ENCODE measurements at places on chromosomes 2 and 18. TPM values are rescaled to one million over a fixed set of nuclear protein-coding genes. Genes with fewer than 3 reads are reported as not detected.
A peak's percentile ranks its signal among the peaks of the same experiment; 100 is the strongest.

Gene DYSF
- total RNA-seq: 59.5 TPM

Gene MYCN
- not detected for total RNA-seq

Gene C1GALT1C1L
- total RNA-seq: not detected

Gene MERTK
- 0.46 TPM for total RNA-seq

Gene NT5C1B
- not detected for total RNA-seq

Gene SERPINB5
- not detected for total RNA-seq

Gene NPPC
- total RNA-seq: not detected

Gene LRP1B
- 0.11 TPM for total RNA-seq

Gene GKN2
- total RNA-seq: not detected

DNA sequence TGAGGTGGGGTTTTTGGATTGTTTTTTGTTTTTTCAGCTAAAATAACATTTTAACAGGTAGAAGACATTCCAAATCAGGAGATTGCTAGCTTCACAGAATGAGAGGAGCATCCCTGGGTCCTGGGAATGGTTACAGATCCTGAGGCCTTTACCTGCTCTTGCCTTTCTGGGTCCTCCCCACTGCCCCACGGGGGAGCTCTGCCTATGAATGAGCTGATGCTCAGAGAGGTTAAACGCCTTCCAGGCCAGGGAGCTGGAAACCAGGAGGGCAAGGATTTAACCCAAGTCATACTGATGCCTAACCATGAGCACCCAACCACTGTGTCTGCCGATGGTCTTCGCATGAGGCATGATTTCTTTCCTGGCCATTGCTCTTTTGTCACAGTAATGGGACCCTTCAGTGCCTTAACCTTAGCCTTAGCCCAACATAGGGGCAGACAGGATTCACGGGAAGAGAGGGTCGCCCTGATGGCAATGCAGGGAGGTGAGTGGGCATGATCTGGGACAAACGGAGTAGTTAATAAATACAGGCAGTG lies 16.1 kb downstream of the MOCOS start:
- DNase-seq: no peak

GRCh38 chr2:39540414-39540813 lies 103.3 kb upstream of the MAP4K3 start:
- no peak for DNase-seq

- peak; percentile 77 for DNase-seq
Measured at GRCh38 chr2:195202163-195202845, 454.7 kb upstream of the SLC39A10 start.

GRCh38 chr18:8397034-8397433 lies 212.2 kb upstream of the RAB12 start:
- DNase-seq: no peak

GRCh38 chr2:227125506-227125905 lies 38.5 kb downstream of the COL4A4 start:
- no peak for DNase-seq

GRCh38 chr2:78355967-78356366 lies 669.5 kb upstream of the REG3G start:
- DNase-seq: no peak

- no peak for DNase-seq
Measured at GRCh38 chr2:123723706-123724105, 301.4 kb upstream of the CNTNAP5 start.

GRCh38 chr2:73258186-73258912 lies 24.2 kb downstream of the CCT7 start:
- DNase-seq: no peak

DNA sequence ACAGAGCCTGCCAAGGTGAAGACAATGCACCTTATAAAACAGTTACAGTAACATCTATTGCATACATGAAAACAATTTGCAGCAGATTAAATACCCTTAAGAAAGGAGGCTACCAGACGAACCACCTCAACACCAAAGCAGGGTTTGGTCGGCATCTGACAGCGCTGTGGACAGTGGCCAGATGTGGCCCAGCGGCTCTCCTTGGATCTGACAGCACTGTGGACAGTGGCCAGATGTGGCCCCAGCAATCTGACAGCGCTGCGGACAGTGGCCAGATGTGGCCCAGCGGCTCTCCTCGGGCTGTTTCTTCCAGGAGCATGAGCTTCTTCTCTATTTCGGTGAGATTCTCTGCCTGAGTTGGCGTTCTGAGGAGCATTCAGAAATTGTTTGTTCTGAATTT lies 211.6 kb downstream of the ANKRD30B start:
- no peak for DNase-seq

GRCh38 chr2:158994920-158995676 lies 26.7 kb downstream of the TANC1 start:
- no peak for DNase-seq

- no peak for DNase-seq
Measured at GRCh38 chr2:1945819-1946218, 201.5 kb upstream of the PXDN start.

DNA sequence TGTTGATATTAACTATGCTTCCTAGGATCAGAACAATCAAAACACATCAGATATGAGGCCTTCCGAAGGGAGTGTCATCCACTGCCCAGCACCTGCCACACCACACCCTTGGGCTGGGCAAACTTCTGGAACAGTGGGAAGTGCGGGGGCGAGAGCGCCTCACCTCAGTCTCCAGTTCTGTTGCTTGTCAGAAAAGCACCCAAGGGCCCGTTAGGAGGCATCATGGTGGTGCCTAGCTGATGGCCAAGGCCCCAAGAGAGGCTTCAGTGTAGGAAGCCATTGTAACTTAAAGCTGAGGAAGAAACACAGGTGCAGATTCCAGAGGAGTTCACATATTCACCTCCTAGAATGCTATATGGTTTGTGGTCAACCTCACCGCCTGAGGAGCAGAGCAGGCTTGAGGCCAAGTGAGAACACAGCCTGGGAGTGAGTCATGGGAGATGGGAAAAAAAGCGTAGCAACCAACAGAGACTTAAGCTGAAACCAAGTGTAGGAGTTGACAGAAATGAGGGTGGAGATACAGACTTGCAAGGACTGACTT lies 85.1 kb upstream of the ATL2 start:
- DNase-seq: peak; percentile 95

DNA sequence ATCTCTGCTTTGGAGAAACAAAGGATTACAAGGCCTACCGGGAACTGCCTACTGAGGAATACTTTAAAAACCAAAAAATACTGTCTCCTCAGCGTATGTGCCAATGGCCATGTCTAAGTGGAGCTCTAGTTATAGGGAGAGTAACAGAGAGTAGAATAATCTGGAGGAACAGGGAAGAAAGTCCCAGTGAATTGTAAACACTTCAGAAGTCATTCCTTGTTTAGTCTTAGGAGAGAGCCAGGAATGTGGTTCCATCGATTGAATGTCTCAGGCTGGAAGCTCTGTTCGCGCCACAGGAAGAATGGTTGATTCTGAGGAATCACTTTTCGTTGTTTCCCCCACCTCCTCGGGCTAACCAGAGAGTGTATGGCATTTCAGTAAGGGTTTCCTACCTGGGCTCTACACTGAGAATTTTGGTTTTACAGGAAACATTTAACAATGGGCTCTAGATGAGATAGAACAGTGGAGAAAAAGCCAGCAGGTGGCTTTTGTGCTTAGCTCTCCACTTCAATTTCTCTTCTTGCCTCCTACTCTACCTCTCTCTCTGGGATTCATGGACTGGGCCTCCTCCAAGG lies 88.7 kb downstream of the ACVR1 start:
- DNase-seq: no peak

DNA sequence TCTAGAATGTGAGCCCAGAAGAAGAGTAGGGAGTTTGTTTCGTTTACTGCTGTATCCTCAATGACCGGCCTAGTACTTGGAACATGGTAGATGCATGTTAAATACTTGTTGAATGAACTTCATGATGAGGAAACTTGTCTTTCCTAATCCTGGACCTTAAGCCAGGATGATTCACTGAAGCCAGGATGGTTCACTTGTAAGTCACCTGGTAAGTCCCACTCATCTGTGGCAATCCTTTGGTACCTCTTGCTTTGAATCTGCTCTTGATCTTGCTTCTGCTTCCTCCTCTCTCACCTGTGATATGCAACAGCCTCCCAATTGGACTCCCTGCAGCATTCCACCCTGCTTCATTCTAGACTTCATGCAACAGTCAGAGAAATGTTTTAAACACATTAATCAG lies 43.6 kb downstream of the QPCT start:
- DNase-seq: peak; percentile 64

- DNase-seq: no peak
Measured at GRCh38 chr18:24928301-24928878, 423.6 kb downstream of the ZNF521 start.

DNA sequence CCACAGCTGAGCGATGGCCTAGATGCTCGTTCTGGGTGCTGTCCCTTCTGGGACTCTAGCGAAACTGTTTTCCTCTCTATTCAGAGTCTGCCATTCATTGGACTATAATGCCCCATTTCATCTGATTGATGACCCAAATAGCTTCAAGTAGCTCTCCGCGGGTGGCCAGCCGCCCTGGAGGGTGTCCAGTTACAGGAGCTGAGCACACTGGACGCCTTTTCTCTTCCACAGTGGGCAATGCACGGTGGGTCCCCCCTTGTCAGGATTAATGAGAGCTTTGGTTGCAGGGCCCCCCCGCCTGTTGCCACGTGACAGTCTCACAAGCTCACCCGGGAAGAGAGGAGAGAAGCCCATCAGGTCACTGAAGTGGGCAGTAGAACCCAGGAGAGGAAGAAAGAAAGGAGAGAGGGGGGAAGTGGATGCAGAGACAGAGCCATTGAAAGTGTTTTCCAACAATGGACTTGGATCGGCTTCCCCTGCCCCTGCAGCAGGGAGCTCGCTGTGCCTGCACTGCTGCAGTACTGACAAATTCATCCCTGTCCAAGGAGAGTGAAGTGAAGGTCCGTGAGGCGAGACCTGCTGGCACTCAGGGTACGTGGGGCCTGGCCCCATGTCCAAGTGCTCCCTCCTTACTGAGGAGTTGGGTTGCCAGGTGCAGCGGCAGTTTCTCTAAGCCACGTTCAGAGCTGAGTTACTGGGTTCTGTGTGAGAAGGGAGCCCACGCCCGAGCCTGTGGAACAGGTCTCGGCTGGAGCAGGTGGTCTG lies 44.8 kb downstream of the DIPK1C start:
- DNase-seq: no peak

DNA sequence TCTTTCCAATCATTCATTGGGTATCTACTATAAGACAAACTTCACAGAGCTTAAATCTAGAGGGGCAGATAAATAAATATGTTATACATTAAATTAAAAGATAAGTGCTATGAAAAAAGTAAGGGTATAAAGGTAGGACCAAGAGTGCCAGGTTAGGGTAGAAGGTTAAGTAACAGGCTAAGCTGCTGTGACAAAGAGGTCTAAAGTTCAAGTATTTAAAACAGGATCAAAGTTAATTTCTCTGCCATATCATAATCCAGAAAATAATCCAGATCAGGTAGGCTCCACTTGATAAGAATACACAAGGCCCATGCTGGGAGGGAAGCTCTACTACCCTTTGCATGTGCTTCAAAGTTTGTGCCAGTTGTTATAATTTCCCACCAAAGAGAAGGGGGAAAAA lies 115.6 kb downstream of the DYM start:
- no peak for DNase-seq

DNA sequence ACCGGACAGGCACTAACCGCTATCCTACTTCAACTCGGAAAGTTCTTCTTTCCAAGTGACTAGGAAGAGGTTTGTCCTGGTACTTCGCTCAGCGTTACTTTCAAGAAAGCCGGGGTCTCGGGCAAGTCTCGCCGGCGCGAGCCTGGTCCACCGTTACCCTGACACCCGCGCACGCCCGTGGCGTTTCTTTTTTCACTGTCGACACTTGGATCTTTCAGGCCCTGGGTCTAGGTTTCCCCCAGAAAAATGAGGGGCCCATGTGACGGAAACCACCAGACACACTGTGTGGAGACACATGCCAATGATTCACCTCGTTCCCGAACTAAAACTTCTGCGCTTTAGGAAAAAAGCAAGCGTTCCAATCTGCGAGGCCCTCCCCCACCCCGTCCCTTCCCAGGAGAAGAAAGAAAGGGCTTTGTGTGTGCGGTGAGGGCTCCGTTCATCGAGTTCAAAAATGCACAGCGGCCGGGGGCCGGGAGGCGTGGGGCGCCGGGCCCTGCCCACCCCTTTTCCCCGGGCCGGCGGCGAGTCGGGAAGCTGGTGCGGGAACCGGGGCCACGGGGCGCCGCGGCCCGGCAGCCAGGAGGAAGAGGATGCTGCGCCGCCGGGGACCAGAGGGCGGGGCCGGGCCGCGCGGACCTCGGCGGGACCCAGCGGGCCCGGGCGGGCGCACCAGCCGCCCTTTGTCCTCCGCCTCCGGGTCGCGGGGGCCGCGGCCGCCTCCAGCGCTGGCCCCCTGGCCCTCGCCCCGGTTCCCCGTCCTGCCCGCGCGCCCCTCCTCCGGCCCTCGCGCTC lies 2.6 kb downstream of the ZNF521 start:
- DNase-seq: peak; percentile 77

GRCh38 chr2:214069254-214069653 lies 341.6 kb upstream of the VWC2L start:
- DNase-seq: peak; percentile 98

- no peak for DNase-seq
Measured at GRCh38 chr18:2564373-2564772, 6.9 kb downstream of the METTL4 start.

GRCh38 chr2:110998311-110998710 lies 122.4 kb upstream of the BCL2L11 start:
- DNase-seq: no peak

DNA sequence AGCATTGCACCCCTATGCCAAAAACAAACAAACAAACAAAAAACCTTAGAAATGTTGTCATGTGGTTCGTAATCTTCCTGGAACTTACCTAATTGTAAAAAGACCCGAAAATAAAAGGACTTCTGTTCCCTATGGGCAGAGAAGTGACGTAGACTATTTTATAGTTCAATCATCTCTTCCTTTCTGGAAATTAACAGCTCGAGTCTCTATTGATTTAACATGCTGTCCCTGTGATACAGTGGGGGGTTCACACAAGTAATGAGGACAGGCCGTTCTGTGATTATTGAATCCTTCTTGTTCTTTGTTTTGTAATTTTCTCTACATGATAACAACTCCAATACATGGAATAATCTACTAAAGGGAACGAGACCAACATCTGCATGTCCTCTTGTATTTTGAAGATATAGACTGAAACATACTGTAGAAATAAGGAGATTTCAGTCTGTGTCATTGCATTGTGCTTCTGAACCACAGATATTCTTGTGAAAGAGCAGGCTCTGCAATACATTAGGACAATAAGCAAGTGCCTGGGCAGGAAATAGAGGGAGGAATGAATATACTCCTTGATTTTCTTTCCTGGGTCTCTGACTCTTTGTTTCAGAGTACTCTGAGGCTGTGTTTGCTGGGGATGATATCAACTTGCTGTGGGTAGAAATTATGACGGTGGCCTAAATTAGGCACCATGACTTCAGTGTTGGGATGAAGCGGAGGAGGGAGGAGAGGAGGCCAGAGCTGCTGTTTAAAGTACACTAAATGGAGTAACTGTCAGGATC lies 65.7 kb upstream of the PPM1B start:
- no peak for DNase-seq

All from LHCN-M2 (cell line).